Gastrocnemius medialis (tissue), 4 donors: ENCODE measurements at places on chromosomes 1 and 21. TPM values are rescaled to one million over a fixed set of nuclear protein-coding genes. Genes with fewer than 3 reads are reported as not detected.

GRCh38 chr1:233300326-233300725 is 4.8 kb upstream of the PCNX2 start:
- no peak for DNase-seq

GRCh38 chr21:40562242-40563002 is 284.5 kb downstream of the DSCAM start:
- no peak for DNase-seq

- no peak for DNase-seq
Measured at GRCh38 chr1:234960722-234961455, 167.7 kb downstream of the TOMM20 start.

- no peak for DNase-seq
Measured at GRCh38 chr21:45962531-45963231, 18.9 kb upstream of the COL6A1 start.

DNA sequence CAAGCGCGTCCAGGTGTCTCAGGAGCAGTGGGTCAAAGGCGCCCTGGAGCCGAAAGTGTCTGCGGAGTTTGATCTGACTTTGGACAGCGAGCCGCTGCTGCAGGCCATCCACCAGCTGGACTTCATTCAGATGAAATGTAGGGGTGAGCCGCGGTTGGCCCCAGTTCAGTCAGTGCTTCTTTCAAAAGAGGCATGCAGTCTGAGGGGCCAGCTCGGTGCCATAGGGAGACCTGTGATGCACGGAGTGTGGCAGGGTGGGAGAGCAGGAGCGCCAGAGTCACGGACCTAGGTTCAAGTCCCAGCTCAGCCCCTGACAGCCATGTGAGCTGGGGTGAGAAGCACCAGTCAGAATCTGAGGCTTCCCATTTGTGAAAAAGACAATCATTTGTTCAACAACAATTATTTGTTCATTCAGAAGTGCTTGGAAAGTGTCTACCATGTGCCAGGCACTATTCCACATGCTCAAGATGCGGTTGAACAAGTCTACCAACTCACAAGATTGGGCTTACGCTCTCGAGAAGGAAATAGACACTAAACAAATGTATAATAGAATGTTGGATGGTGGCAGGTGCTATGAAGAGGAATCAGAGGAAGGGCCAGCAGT is 39.5 kb upstream of the GNPAT start:
- DNase-seq: no peak

DNA sequence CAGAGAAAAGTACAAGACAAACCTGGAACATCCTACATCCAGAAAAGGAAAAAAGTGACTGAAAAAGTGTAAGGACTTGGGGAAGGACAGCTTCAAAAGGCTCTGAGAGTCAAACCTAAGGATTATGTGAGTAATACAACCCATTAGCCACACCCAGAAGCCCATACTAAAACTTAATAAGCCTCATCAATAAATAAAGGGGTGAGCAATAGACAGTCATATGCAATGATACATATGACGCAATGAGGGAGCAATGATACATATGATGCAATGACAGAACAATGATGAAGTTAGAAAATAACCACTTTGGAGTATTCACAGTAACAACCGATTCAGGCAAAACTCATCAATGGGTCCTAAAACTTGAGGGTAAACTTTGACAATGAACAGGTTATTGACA is 50.1 kb downstream of the BRWD1 start:
- DNase-seq: no peak

- no peak for DNase-seq
Measured at GRCh38 chr1:42806593-42806992, 10.3 kb upstream of the ERMAP start.

- DNase-seq: no peak
Measured at GRCh38 chr1:53639251-53639763, 99.7 kb downstream of the GLIS1 start.

GRCh38 chr21:41365377-41366107 is 3.7 kb downstream of the MX2 start:
- DNase-seq: no peak

DNA sequence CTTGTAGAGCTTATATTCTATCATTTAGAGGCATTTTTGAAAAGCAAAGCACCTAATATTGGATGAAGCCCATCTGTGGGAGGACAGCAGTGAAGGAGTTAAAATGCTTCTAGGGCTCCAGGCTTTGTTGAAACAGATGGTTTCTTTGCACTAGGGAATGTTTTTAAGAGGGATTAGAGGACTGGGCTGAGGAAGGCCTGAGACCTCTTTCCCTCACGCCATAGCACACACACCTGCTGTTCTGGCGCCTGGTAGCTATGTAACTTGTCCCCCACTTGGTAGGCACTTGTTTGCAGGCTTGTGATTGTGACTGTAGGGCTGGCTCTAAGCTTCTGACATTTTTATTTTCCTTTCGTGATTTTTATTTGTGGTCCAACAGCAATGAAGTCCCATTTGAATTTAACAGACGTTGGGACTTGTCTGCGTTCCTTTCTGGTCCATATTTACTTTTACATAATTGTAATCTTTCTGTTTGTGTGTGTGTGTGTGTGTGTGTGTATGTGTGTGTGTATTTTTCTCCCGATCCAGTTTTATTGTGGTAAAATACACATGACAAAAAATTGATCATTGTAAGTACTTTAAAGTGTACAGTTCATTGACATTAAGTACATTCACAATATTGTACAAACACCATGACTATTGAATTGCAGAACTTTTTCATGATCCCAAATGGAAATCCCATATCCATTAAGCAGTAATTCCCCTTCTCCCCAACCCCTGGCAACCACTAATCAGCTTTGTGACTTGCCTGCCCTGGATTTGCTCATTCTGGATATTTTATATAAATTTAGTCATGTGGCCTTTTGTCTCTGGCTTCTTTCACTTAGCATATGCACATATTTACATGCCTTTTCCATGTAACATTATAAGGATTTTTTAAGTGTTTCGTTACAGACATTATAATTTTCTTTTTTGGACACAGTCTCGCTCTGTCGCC is 33.5 kb upstream of the MACF1 start:
- no peak for DNase-seq

DNA sequence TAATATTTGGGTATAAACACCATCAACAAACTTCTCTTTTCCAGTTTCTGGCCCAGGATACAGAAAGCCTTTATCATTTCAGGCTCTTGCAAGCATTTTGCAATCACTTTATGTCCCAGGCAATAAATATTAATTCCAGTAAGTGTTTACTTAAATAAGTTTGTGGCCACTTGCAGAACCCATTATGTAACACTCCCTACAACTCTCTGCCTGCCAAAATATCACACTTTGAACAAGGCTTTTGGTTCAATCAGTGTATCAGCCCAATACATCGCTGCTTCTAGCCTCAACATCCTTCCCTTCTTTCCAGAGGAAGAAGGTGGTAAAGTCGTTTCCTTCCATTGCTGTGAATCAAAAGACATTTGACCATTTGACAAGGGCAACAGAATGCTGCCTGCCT is 203.0 kb upstream of the USP25 start:
- no peak for DNase-seq

DNA sequence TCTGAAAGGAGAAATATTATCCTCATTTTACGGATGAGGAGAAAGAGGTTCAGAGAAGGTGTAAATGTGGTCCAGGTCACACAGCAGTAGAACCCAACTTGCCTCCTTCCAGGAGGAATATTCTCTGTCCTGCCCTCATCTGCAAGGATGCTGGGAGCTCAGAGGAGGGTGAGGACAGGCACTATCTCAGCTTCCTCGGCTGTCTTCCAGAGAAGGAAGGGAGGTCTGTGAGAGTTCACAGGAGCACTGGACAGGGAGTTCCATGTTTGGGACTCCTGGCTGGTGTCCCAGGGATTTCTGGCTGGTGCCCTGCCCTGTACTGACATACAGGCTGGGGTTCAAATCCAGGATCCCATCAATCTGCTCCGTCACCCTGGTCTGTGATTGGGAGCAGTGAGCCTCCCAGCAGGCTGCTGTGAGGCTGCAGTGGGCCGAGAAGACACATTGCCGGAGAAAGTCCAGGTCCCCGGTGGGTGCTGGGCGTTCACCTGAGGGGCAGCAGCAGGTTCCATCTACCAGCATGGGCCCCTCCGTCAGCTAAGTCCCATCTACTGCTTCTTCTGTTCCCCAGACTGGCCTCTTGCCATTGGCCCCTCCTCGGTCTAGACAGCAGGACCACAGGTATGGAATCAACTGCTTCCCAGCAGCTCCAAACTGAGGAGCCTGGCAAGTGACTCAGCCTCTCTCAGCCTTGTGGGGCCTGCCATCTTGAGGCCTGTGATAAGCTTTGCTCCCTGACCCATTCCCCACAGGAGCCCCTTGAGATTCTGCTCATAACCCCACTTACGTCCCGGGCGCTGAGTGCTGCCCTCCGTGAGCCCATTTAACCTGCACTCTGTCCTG is 8.5 kb upstream of the BSND start:
- no peak for DNase-seq

The CA14 gene
- total RNA-seq: not detected

The NFIA gene
- total RNA-seq: 26.8 TPM

The SH2D1B gene
- total RNA-seq: 5.5 TPM

The B3GALT2 gene
- not detected for total RNA-seq
